ENCODE measurements at places on chromosomes 11 and 22.

DNA sequence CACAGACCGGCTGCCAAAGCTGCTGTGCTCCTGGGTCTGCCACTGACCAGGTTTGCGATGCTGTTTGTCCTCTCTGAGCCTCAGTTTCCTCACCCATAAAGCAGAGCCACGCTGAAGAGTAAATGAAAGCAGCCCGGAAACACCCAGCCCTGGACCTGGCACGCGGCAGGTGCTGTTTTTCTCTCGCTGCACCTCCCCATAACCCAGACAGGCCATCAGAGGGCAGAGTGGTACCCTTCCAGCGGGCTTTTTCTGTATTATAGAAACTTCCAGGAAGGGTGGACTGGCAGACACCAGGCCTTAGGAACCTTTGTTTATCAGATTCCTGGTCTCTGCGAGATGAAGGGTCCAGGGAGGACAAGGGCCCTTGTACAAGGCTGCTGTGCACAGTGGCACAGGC is 17.9 kb upstream of the FGF19 start:
- DNase-seq, result peak; percentile 74

DNA sequence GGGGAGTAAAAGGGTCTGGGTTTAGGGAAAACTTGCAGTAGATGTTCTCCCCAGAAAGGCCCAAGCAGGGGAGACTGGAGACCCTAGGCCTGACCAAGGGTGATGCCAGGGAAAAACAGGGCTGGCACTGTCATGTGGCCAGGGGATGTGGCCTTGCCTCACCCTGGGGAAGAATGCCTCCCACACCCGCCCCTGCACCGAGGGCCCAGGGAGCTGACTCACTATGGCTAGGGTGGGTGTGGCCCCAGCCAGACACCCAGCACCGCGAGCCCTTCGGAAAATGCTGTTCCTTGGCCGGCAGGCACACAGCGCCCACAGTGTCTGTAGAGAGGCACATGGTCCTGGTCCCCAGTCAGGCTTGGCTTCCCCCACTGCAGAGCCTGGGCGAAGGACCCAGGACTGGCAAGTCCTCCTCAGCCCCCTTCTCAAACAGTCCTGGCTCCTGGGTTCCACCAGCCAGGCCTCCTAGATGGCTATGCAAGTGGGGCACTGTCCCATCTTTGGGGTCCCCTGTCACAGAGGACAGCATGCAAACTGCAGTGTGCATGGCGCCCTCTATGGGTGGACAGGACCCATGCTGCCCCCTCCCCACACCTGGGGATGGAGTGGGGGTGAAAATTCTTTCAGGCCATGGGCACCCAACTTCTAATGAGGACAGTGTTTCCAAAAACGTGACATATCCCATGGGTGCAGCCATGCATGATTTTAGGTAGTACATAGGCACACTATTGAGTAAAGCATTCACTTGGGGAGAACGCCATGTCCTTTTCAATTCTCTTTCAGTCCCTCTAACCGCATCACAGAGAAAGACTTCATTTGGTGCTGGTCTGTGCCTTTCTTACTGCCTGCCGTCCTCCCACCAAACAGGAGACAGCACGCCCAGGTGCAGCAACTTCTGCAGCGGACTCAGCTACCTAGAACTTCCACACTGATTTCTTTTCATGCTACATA is 15.2 kb downstream of the TMPRSS5 start:
- DNase-seq, result peak; percentile 97

GRCh38 chr11:57424792-57425564 is 1.9 kb downstream of the SLC43A3 start:
- peak; percentile 71 for DNase-seq

- no peak for DNase-seq
These were observed 4.9 kb downstream of the MS4A15 start for GRCh38 chr11:60761436-60762190.

DNA sequence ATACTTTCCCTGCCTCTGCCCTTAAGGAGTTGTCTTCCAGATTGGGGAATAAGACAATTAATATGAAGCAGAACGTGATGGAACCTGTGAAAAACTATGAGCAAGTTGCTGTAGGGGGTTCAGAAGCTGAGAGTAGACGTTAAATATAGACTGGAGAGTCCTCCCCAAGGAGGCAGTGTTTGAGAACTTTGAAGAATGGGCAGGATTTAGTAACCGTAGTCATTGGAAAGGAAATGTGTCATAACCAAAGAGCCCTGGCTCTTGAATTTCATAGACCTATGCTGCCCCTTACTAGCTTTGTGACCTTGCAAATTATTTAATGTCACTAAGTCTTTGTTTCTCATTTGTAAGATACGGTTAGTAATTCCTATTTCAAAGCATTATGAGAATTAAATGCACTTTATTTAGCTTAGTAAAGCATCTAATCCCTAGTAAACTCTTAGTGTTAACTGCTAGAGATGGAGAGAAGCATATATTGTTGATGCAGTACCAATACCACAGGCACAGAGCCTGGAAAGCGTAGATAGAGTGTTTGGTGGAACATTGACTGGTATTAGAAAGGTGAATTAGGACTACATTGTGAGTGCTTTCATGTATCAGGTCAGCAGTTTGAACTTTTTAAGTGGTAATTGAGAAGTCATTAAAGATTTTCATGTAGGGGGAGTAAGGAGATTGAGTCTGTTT is 54.1 kb downstream of the MCAM start:
- peak; percentile 33 for DNase-seq

- peak; percentile 69 for DNase-seq
These were observed at the start of gene UBE2L3 for GRCh38 chr22:21567456-21568346. TSS of gene UBE2L3 (plus strand) at chr22:21567714. CDS start at chr22:21567745, 31 bp downstream.

- no peak for DNase-seq
These were observed 75.1 kb upstream of the TSPAN18 start for GRCh38 chr11:44651535-44652155.

DNA sequence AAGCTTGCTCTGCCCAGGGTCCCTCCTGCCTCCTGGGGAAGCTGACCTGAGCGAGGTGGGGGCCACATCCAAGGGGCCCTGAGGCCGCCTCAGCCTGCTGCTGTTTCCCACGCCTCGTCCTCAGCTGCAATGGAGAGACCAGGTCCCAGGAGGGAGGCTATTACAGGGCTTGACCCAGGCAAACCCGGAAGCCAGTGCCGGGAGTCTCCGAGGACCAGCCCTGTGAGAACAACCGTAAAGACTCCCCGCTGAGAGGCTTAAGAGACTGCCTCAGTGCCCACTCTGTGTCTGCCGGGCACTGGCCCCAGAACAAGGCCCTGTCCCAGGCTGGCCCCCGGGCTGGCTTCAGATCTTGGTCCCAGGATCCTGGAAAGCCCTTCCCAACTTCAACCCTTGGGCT is 124.3 kb upstream of the FGF3 start:
- no peak for DNase-seq

DNA sequence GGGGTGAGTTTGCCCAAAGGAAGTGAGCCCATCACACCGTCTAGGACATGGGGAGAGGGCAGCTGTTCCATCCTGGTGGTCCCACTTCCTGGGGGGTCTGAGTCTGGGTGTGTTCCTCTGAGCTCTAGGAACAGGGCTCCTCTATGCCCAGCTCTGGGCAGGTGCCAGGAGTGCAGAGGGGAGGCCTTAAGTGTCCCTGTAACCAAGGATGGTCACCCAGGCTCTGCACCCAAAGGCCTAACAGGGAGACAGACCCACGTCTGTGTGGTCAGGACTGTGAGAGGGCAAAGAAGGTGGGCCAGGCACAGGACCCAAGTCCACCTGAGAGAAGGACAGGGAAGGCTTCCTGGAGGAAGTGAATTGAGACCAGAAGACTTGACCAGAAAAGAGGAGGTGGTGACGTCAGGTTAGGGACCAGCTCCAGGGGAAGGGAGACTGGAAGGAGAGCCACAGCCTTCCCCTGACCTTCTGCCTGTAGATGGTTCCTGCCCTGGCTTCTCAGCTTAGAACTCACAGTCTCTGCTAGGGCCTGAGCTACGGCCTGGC is 11.3 kb upstream of the TCF20 start:
- no peak for DNase-seq

- DNase-seq, result peak; percentile 25
These were observed 12.4 kb downstream of the SMIM38 start for GRCh38 chr11:69167916-69168691.

DNA sequence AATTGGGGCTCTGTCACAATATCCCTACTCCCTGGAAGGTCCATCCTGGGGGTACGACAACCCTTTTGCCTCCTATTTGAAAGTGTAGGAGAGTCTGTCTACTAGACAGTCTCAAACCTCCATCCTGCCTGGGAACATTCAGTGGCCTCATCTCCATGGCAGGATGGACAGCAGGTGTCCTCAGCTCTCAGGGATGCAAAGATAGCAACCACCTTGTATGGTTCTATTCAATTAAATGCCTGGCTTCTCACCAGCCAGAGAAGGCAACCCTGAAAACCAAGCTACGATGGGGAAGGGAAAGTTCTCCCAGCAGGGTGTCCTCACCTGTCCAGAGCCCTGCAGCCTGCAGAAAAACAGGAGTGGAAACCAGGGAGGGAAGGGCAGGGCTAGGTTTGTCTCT is 164.9 kb downstream of the MIAT start:
- no peak for DNase-seq

GRCh38 chr11:84922212-84922805 is 704.8 kb downstream of the DLG2 start:
- DNase-seq, result no peak

DNA sequence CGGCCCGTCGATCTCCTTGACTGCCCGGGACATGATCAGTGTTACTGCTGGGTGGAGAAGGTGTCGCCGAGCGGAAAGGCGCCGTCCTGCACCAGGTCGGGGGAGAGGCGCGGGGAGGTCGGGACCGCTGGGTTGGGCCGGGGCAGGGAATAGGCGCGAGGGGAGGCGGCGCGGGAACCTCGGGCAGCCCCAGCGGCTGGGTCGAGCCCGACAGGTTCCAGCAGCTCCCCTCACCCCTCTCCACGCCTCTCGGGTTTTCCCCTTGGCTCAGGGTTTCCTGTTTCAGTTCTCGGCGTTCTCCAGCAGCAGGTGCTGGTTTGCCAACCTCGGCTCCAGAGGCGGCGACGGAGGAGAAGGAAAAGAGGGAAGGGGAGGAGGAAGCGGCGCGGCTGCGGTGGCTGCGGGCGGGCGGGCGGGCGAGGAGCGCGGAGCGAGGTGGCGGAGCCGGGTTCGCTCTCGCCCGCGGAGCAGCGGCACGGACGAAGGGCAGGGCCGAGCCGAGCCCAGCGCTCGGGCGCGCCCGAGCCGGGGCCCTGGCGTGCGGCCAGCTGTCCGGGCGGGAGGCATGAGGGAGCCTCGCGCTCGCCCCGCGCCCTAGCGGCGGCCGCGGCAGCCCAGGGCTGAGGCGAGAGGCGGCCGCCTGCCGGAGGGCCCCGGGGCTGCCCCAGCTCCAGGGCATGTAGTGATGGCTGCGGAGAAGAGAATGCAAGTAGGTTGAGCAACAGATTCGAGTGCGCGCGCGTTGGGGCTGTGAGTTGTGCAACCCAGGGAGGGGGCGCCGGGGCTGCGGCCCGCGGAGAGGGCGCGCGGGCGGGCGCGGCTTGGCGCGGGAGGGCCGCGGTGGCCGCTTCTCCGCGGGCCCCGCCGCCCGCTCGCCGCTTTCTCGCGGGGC is at the start of gene ZC3H12C:
ZC3H12C (plus strand) TSS at position 878 of the 892 bp plus-strand sequence. CDS start 20 bp downstream, outside the sequence.
- DNase-seq, result peak; percentile 96

DNA sequence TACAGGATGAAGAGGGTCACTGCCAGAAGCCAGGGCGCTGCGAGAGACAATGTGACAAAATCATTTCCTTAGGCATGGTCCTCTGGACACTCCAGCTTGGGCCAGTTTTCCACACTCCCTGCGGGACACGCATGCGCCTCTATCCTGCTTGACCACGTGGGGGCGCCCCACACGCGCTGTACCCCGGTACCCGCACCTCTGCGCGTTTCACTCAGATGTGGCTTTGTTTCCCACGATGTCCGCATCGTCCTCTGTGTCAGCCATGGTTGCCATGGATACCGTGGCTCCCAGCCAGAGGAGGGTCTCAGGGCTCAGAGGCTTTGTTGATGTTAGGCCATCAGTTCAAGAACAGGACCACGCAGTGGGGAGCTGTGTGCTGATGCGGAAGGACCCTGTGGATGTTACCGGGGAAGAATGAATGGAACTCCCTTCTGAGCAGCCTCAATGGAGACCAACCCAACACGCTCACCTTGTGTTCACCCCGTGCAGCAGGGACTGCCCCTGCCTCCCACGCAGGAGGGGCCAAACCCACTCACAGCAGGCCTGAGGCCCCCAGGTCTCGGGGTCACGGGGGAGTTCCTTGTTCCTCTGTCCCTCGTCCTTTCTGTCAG is 101.1 kb upstream of the SLC22A12 start:
- peak; percentile 58 for DNase-seq

- DNase-seq, result peak; percentile 53
These were observed 23.6 kb downstream of the DUSP8 start for GRCh38 chr11:1548221-1549070.

DNA sequence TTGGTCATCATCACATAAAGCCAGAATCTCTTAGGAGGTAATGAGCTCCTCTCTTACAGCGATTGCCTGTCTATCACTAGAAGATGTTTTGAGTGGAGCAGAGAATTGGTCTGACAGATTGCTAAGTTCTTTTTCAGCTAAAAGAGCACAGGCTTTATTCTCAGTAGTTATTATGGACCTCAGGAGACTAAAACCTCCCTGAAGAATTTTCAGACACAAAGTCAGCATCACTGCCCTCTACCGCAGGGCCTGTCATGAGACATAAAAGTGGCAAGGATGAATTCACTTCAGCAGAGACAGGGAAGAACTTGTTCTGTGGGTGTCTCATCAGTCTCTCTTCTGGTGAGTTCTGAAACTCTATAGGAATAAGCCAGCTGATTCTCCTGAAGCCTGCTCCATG is at the start of gene OR51I2:
OR51I2 (plus strand) TSS at position 301 of the 400 bp plus-strand sequence. CDS start 4,166 bp downstream, outside the sequence.
- no peak for DNase-seq

GRCh38 chr22:43905681-43906080 is 13.9 kb upstream of the PNPLA5 start:
- DNase-seq, result no peak

DNA sequence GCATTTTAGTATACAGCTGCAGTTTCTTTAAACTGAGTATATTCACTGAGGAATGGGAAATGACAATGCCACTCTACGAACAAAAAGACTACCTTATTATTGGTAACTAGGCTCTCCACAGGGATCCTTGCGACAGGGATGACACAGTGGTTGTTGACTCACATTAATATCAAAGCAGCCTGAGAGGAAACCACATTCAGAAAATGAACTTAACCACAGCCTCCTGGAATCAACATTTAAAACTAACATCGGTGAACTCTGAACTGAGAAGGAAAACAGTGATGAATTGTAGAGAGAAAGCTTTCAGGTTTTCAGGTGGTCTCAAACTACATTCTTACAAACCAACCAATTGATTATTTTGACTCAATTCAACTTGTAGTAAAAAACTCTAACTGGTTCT is 90.3 kb upstream of the MTMR2 start:
- peak; percentile 80 for DNase-seq

DNA sequence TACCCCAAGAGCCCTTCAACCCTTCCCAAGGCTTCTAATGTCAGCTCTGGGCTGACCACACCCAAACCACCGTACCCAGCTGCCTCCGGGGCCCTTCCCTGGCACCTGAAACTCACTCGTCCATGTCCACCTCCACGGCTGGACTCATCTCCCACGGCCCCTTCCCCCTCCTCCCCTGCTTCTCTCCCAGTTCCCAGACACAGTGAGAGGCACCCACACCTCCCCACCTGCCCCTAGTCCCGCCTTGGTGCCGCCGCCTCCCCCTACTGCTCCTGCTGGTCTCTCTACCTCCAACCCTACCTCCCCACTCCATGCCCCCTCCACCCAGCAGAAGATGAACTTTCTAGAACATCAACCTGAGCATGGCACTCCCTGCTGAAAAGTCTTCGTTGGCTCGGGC is 39.5 kb downstream of the ELFN2 start:
- no peak for DNase-seq

Measured in PC-3 (cell line).